Type B pancreatic cell (in vitro differentiated cells): ENCODE measurements at places on chromosomes 12 and 14. TPM values are rescaled to one million over a fixed set of nuclear protein-coding genes. Genes with fewer than 3 reads are reported as not detected.

Gene TSPAN11
- total RNA-seq, result 9.5 and 52.3 TPM in 2 replicates

Gene FAM181A
- total RNA-seq, result 1.2 TPM in 1 of 2 replicates, not detected in the other

Gene KRT77
- total RNA-seq, result 0.27 and 2.3 TPM in 2 replicates

Gene AP5M1
- 40.6 and 55.8 TPM in 2 replicates for total RNA-seq

Gene MGAT2
- 25.6 and 27.0 TPM in 2 replicates for total RNA-seq

Gene PELI2
- 11.8 and 33.7 TPM in 2 replicates for total RNA-seq

Gene LRRK2
- total RNA-seq, result 0.75 and 1.4 TPM in 2 replicates

Gene MMAB
- total RNA-seq, result 38.1 and 39.0 TPM in 2 replicates

Gene WDR20
- 33.4 and 49.7 TPM in 2 replicates for total RNA-seq

Gene KCNA5
- total RNA-seq, result 0.82 and 0.98 TPM in 2 replicates

Gene POTEG
- total RNA-seq, result not detected in 2 replicates

Gene REM2
- 1.4 and 2.0 TPM in 2 replicates for total RNA-seq

Gene CEBPE
- not detected in 2 replicates for total RNA-seq

Gene GDF3
- total RNA-seq, result not detected in 2 replicates

Gene ZNF219
- total RNA-seq, result 47.8 and 58.0 TPM in 2 replicates

Gene NT5DC3
- 10.9 and 16.3 TPM in 2 replicates for total RNA-seq

Gene TOMM20L
- not detected in 2 replicates for total RNA-seq

Gene SAMD15
- total RNA-seq, result 4.0 and 9.7 TPM in 2 replicates

Gene MYF5
- not detected in 2 replicates for total RNA-seq

Gene IL26
- not detected in 2 replicates for total RNA-seq

Gene GLT1D1
- total RNA-seq, result 2.5 and 2.6 TPM in 2 replicates

Gene A2M
- 4.9 and 84.9 TPM in 2 replicates for total RNA-seq

Gene PTPN6
- total RNA-seq, result 15.6 and 61.0 TPM in 2 replicates

Gene CKAP4
- 90.5 and 95.9 TPM in 2 replicates for total RNA-seq

Gene TAS2R19
- total RNA-seq, result 3.1 and 3.5 TPM in 2 replicates

Gene TSPAN9
- 30.7 and 31.7 TPM in 2 replicates for total RNA-seq

Gene ESPL1
- total RNA-seq, result 35.1 and 50.0 TPM in 2 replicates

Gene SERPINA3
- 3.5 and 7.1 TPM in 2 replicates for total RNA-seq

Gene PLEKHD1
- total RNA-seq, result 0.12 and 0.48 TPM in 2 replicates

Gene TAPBPL
- total RNA-seq, result 12.4 and 21.1 TPM in 2 replicates

Gene FOXA1
- 51.0 and 58.9 TPM in 2 replicates for total RNA-seq
